Regular cardiac myocyte (primary cell): ENCODE measurements at places on chromosomes 4 and X. TPM values are rescaled to one million over a fixed set of nuclear protein-coding genes. Genes with fewer than 3 reads are reported as not detected.

The CCDC120 gene
- total RNA-seq: 0.19 and 0.28 TPM in 2 replicates

The PCYT1B gene
- under 0.01 TPM in 2 replicates for total RNA-seq

The WAS gene
- 0.28 TPM in 1 of 2 replicates, not detected in the other for total RNA-seq

The MSANTD1 gene
- 0.56 and 0.58 TPM in 2 replicates for total RNA-seq

The BGN gene
- total RNA-seq: 43.9 and 56.4 TPM in 2 replicates

The SLITRK2 gene
- total RNA-seq: not detected in 2 replicates

The SLC7A11 gene
- total RNA-seq: 13.0 and 32.0 TPM in 2 replicates

The PJA1 gene
- 36.0 and 36.6 TPM in 2 replicates for total RNA-seq

The VEGFD gene
- 0.28 TPM in 1 of 2 replicates, not detected in the other for total RNA-seq

The PNMA6E gene
- not detected in 2 replicates for total RNA-seq

The HELT gene
- total RNA-seq: not detected in 2 replicates

The NONO gene
- 307 and 422 TPM in 2 replicates for total RNA-seq

The TBC1D8B gene
- total RNA-seq: 14.6 and 17.2 TPM in 2 replicates

The CT47B1 gene
- total RNA-seq: not detected in 2 replicates

The NDNF gene
- total RNA-seq: under 0.01 and 0.56 TPM in 2 replicates

The NSG1 gene
- 10.4 and 20.3 TPM in 2 replicates for total RNA-seq

The GABRE gene
- total RNA-seq: 23.0 and 29.9 TPM in 2 replicates

The MSMO1 gene
- total RNA-seq: 126 and 174 TPM in 2 replicates

The NHSL2 gene
- total RNA-seq: 0.77 and 3.1 TPM in 2 replicates

The MEPE gene
- total RNA-seq: not detected in 2 replicates

The TMEM150C gene
- total RNA-seq: 0.38 and 0.85 TPM in 2 replicates

The AKAP4 gene
- total RNA-seq: not detected in 2 replicates

The TIMM8A gene
- total RNA-seq: 2.5 and 9.0 TPM in 2 replicates

The PGAM4 gene
- total RNA-seq: not detected in 2 replicates

The TRIM75 gene
- not detected in 2 replicates for total RNA-seq

The PHF8 gene
- 11.0 and 12.3 TPM in 2 replicates for total RNA-seq

The SYTL4 gene
- total RNA-seq: 5.9 and 18.0 TPM in 2 replicates

The TMEM154 gene
- 0.85 and 0.96 TPM in 2 replicates for total RNA-seq

The DCLK2 gene
- total RNA-seq: 3.3 and 3.9 TPM in 2 replicates

The SAGE1 gene
- not detected in 2 replicates for total RNA-seq

The TBC1D14 gene
- 30.5 and 35.2 TPM in 2 replicates for total RNA-seq

The LDOC1 gene
- total RNA-seq: 4.2 and 4.6 TPM in 2 replicates

The TCEAL5 gene
- total RNA-seq: not detected in 2 replicates

The ATP8A1 gene
- 0.19 and 1.1 TPM in 2 replicates for total RNA-seq

The IQSEC2 gene
- total RNA-seq: 4.0 and 4.2 TPM in 2 replicates

The STK32B gene
- 2.1 and 2.8 TPM in 2 replicates for total RNA-seq

The FGF5 gene
- 11.0 and 23.8 TPM in 2 replicates for total RNA-seq

The SOD3 gene
- total RNA-seq: 9.4 and 156 TPM in 2 replicates

The OTOP1 gene
- not detected in 2 replicates for total RNA-seq

The CT45A3 gene
- total RNA-seq: not detected in 2 replicates

The FANCB gene
- total RNA-seq: 5.4 and 13.4 TPM in 2 replicates

The USO1 gene
- total RNA-seq: 154 and 191 TPM in 2 replicates

The PPP2R2C gene
- total RNA-seq: not detected in 2 replicates

The CCDC158 gene
- 0.19 and 1.1 TPM in 2 replicates for total RNA-seq

The FABP2 gene
- under 0.01 TPM in 1 of 2 replicates, not detected in the other for total RNA-seq

The AADAT gene
- total RNA-seq: 2.0 and 3.8 TPM in 2 replicates

The XK gene
- under 0.01 and 0.19 TPM in 2 replicates for total RNA-seq

The REPS2 gene
- 0.38 and 0.85 TPM in 2 replicates for total RNA-seq

The IGSF1 gene
- under 0.01 TPM in 1 of 2 replicates, not detected in the other for total RNA-seq

The F8A2 gene
- total RNA-seq: not detected in 2 replicates

The CT45A10 gene
- not detected in 2 replicates for total RNA-seq

The HTN1 gene
- not detected in 2 replicates for total RNA-seq

The NEIL3 gene
- 2.0 and 15.0 TPM in 2 replicates for total RNA-seq

The HSFX4 gene
- not detected in 2 replicates for total RNA-seq

The FRYL gene
- 45.1 and 59.6 TPM in 2 replicates for total RNA-seq

The ADH1A gene
- total RNA-seq: not detected in 2 replicates

The SMIM10L2A gene
- under 0.01 and 1.7 TPM in 2 replicates for total RNA-seq
